Activated T-cell treated with anti-CD3 and anti-CD28 coated beads, Interleukin-2, amount 50 U/mL, for 48 hours (primary cell): ENCODE measurements at places on chromosomes 11 and 22.
A peak's percentile ranks its signal among the peaks of the same experiment; 100 is the strongest.

GRCh38 chr11:38718049-38718448, 2120.0 kb upstream of the RAG2 start:
- no peak for DNase-seq

DNA sequence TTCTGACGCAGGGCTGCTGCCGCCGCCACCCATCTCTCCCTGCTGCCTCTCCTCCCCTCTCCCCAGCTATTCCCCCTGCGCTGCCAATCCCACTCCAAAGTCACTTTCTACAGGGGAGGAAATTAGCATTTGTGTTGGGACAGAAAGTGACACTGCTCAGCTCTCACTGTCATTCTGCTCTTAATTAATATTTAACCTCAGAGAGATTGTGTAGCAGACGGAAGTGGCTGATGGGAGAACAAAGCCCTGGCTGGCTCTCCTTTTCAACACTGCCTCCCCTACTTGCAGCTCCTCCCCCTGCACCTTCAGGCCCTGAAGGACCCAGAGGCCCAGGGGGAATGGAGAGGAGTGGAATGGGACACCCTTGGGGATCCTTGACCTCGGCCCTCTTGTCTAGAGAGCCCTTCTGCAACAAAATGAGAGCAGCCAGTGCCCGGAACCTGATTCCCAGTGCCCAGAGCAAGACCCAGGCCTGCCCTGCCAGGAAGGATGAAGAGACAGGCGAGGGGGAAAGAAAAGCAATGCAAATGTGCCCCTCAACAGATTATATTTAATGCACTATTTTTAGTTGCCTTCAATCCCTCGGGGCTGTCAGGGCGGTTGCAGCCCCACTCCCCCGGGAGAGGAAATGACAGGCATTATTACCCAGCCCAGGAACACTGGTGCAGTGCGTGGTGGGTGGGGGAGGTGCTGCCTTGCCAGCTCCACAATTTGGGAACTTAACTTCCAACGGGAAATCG, 14.6 kb upstream of the NRGN start:
- no peak for DNase-seq

GRCh38 chr11:81573367-81573766, 1160.3 kb downstream of the FAM181B start:
- no peak for DNase-seq

- peak; percentile 77 for DNase-seq
Observed at GRCh38 chr11:34250732-34251588, 106.8 kb downstream of the ABTB2 start.

- peak; percentile 55 for DNase-seq
Observed at GRCh38 chr11:94897330-94897768, 76.0 kb downstream of the CWC15 start.

DNA sequence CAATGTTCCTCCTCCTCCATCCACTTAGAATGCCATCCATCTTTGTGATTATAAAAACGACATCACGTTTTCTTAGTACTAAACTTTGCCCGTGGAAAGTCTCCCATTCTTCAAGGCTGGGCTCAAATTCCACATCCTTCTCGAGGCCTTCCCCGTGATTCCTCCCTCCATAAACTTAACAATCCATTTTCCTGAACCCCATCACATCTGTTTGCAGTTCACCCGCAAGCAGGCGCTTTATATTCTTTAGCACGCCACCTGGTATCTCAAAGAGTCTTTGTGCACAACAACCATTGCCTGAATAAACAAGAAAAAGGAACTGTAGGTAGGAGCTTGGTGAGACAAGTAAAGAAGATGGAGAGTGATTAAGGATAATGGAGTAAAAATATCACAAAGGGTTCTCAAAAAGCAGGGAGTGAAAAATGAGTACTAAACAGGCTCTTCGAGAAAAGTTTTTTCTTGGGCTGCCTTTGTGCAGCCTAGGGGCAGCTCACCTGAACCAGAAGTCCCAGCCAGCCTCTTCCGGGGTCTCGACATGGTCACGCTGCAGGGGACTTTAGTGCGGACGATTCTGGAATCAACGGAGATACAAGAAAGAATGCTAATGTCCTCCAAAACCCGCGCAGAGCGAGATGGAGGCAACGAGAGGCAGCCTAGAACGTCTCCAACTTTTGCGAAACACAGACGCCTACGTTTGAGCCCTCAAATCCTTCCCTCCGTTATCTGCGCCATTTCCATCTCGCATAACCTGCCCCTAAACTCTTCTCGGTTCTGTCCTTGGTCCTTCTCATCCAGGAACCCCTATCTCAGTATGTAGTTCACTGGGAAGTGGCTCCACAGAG, 585 bp downstream of the THYN1 start:
- DNase-seq: no peak

GRCh38 chr22:19178065-19178656, 375 bp downstream of the SLC25A1 start:
- no peak for DNase-seq

- no peak for DNase-seq
Observed at GRCh38 chr11:5531053-5531831, 14.7 kb upstream of the UBQLNL start.

DNA sequence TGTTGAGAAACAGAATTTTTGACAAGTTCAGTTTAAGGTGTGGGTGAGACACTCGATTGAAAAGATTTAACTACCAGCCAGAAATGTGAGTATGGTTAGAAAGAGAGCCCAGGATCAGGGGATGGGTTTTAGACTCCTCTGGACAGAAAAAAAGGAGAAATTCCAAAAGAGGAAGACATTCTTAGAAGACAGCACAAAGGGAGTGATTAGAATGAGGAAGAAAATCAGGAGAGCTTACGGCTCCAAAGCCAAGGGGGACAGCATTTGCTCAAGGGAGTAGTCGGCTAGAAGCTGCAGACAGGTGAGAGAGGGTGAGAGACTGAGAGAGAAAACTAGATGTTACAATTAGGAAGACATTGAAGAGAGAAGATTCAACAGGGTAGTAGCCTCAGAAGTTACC, 166.1 kb downstream of the ADAMTS15 start:
- DNase-seq: no peak

GRCh38 chr11:123450623-123451022, 20.6 kb downstream of the GRAMD1B start:
- no peak for DNase-seq

GRCh38 chr11:75592715-75593114, 30.7 kb downstream of the SERPINH1 start:
- DNase-seq: no peak
